ENCODE measurements at places on chromosomes 12 and 14.

DNA sequence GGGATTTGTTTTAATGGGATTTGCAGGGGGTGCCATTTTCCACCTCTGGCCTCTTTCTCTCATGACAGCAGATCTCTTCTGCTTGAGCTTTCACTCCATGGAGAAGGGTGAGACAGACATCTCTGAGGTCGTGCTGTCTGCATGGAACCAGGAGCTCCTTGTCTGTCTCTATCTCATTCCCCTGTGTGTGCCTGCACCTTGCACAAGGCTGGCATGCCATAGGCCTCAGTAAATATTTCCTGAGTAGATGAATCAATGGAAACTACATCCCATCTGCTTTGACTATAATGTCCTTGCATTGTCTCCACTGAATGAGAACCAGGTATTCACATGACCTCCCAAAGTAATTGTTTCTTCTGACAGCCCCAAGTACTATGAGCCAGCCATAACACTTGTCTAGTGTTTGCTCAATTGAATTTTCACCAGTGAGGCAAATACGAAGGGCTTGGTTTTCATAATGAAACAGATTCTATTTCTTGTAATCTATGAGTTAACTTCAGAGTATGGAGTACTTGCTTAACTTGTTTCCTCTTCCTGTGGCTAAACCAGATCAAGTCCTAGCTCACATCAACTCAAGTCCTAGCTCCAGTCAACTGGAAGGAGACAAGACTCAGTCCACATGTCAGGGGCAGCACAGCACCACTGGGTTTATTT lies 32.3 kb downstream of the KCNK13 start:
- no peak for DNase-seq

- DNase-seq = no peak
These were observed 40.4 kb upstream of the PPP2R5C start for GRCh38 chr14:101721111-101721510.

GRCh38 chr12:75665216-75665615 lies 153.8 kb upstream of the KRR1 start:
- no peak for DNase-seq

- DNase-seq = no peak
These were observed 8.0 kb downstream of the PHB2 start for GRCh38 chr12:6962285-6963015.

GRCh38 chr12:20798554-20798953 lies 12.0 kb upstream of the SLCO1B3 start:
- no peak for DNase-seq
